ENCODE measurements at places on chromosomes 1 and 21.

DNA sequence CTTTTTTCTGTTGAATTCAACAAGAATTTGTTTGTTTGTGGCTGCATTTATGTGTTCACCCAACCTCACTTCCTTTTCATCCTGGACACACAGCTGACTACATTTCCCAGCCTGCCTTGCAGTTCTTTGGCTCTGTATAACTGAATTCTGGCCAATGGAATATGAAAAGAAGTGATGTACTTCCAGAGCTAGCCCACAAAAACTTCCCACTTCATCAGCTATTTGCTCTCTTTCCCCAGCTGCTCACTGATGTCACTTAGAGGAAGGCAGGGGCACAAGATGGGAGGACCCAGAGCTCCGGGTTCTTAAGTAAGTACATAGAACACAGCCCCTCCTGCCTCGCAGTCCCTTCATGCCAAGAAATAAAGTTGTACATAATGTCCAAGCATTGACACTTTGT is 235.0 kb upstream of the FGGY start:
- DNase-seq, result no peak

DNA sequence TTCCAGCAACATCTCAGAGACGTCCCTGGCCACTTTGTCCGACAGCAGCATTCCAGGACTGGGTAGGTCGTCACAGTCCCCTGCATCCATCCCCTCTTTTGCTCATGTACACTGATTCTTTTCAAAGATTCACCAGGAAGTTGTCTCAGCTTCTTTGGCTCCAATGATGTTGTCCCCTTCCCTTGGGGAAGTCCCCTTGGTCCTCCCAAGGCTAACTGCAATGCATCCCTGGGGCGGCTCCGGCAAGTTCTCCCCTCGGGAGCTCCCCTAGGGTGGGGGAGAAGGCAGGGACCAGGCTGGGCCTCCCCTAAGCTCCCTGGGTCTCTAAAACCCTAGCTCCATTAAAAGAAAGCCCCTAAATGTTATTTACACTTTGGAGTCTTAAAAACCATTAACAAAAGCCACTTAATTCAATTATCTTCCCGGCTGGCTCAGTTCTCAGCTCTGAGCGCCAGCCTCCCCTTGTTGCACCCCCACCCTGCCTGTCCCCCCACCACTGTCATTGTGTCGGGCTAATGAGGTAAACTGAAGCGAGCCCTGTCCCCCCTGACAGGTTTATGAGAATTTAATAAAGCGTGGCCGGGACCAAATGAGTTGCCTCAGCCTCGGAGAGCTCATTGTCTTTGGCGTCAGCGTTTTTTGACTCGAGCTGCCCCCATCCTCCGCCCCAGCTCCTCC is 25.3 kb downstream of the KNCN start:
- DNase-seq, result no peak

DNA sequence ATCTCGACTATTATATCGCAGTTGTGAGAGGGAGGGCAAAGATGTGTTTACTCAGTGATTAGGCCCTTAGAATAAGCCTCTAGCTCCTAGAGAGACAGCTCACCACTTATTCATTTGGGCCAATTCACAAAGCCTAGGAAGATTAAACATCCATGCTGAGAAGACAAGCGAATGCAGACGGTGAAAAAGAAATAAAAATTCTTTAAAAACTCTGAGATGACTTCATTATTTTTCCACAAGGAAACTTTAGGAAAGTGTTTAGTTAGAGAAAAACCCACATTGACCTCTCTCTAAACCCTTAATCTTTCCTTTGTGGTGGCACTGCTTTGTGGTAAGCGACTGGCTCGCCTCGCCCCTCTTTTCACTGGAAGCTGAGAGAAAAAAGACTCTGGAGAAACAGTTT is 146.8 kb upstream of the DMRTA2 start:
- peak; percentile 45 for DNase-seq

DNA sequence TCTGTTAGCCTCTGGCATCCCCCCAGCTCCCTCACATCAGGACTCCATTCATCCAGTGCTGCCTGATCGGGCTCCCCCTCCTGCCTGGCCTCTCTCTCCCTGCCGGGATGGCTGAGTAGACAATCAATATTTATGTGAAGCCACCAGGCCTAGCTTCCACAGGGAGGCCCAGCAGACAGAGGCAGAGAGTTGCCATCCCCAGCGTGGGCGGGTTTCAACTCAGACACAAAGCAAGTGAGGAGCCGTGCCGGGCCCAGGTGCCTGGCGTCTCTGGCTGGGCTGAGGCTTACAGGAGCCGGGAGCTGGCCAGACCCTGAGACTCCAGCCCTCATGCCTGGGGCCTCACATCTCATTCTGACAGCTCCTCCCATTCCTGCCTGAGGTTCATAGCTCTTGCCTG is 34.5 kb upstream of the ATP2B4 start:
- no peak for DNase-seq

GRCh38 chr1:14946684-14947238 is 206.8 kb upstream of the TMEM51 start:
- DNase-seq, result no peak

GRCh38 chr21:45593162-45594022 is 50.1 kb upstream of the PCBP3 start:
- DNase-seq, result no peak

DNA sequence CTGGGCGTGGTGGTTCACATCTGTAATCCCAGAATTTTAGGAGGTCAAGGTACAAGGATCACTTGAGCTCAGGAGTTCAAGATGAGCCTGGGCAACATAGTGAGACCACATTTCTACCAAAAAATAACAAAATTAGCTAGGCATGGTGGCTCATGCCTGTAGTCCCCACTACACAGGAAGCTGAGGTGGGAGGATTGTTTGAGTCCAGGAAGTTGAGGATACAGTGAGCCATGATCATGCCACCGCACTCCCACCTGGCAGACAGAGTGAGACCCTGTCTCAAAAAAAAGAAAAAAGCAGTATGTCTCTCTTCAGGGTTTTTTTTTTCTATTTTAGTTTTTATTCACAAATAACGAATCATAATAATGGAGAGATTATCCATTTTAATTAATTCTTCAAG is 233.7 kb upstream of the DMRTA2 start:
- DNase-seq, result no peak

Data from NCI-H748 treated with DMSO at 0.1 percent for 48 hours (cell line).